ENCODE measurements at places on chromosomes 11 and 22. TPM values are rescaled to one million over a fixed set of nuclear protein-coding genes. Genes with fewer than 3 reads are reported as not detected.
A peak's percentile ranks its signal among the peaks of the same experiment; 100 is the strongest.

- no peak for DNase-seq
Observed at GRCh38 chr11:60230681-60231080, 12.3 kb downstream of the MS4A4E start.

- peak; percentile 71 for DNase-seq
Observed at GRCh38 chr22:41367039-41367679, 14.6 kb upstream of the TEF start.

DNA sequence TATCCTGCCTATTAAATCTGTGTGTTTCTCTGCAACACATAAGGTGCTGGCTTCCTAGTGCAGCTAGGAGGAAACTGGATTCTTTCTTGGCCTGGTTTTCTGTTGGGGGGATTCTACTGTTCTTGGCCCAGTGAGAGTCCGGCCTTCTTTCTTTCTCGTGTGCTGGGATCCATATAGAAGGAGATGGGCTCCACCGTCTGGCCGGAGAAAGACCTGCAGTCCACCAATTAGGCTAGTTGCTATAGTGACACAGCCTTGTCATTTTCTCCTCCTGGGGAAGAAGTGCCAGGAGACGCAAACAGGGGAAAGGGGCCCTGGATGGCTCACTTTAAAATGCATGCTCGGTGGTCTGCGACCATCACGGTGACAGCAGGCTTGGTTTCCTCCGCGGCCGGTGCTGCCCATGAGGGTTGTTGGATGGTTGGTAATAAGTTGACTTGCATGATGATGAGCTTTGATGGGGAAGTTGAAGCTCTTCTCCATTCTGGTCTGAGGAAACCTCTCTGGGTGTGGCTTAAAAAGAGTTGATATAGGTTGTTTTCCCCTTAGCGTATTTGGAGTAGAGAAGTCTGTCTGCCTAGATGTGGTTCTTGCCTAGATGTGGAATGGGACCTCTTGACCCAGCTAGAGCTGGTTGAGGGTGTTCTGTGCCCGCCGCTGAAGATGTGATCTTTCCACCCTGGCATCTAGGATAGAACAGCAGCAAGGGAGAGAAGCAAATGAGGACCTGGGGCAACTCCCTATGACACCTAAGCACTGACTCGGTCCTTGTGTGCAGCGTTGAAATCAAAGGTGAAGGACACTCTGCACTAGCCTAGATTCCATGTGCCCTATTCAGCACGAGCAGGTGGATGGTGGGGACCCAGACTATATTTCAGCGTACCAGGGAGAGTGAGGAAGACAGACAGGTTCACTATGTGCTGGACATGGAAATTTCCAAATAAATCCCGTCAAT, 1335.0 kb downstream of the BRD1 start:
- DNase-seq: peak; percentile 58

- no peak for DNase-seq
Observed at GRCh38 chr11:62923601-62924411, 2.6 kb upstream of the CHRM1 start.

- no peak for DNase-seq
Observed at GRCh38 chr11:127926721-127927120, 660.6 kb downstream of the ETS1 start.

DNA sequence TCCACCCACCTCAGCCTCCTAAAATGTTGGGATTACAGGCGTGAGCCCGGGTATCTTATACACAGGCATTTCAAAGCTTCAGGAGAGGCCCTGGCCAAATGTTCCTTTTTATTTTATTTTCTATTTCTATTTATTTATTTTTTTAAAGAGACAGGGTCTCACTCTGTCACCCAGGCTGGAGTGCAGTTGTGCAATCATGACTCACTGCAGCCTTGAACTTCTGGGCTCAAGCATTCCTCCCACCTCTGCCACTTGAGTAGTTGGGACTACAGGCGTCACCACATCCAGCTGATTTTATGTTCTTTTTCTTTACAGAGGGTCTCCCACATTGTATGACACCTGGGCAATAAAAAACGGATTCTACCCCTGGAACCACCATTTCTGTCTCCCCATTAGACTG, 71.2 kb downstream of the FBXO7 start:
- DNase-seq: no peak

GRCh38 chr11:122342089-122342744, 226.2 kb upstream of the BLID start:
- peak; percentile 80 for DNase-seq

GRCh38 chr11:15127341-15127740, 12.6 kb downstream of the INSC start:
- DNase-seq: peak; percentile 25

Gene OR10D3
- total RNA-seq: 0.15 TPM

Gene IGSF22
- total RNA-seq: 0.12 TPM

Gene APOL5
- total RNA-seq: not detected

Gene FXYD2
- not detected for total RNA-seq

Gene NXPE2
- not detected for total RNA-seq

Gene JAML
- total RNA-seq: not detected

All from PC-3 (cell line).